ENCODE measurements at places on chromosomes 7 and 10. TPM values are rescaled to one million over a fixed set of nuclear protein-coding genes. Genes with fewer than 3 reads are reported as not detected.

DNA sequence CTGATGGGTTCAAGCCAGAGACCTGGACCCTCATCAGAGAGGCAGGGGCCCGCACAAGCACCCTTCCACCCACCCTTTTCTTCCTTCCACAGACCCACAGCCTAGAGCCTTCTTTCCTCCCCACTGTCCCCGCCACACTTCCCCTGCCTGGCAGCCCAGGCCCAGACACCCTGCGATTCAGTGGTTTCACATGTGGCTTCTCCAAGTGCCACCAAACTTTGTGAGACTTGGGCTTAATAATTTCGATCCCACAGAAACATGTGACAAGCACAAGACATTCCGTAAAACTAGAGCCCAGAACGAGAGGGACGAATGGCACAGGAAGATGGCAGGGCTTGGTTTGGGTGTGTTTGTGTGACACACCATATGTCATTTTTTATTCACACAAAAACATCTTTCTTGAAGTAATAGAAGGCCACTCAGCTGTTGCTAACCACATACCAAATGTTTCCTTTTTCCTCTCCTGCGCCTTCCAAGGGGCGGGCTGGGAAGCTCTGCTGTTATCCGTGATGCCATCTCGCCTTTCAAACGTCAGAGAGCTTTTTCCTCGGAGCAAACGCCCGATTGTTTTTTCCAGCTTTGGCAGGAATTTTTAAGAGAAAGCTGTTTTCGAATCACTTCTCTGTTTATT lies 162.9 kb downstream of the GRK5 start:
- DNase-seq, result no peak

DNA sequence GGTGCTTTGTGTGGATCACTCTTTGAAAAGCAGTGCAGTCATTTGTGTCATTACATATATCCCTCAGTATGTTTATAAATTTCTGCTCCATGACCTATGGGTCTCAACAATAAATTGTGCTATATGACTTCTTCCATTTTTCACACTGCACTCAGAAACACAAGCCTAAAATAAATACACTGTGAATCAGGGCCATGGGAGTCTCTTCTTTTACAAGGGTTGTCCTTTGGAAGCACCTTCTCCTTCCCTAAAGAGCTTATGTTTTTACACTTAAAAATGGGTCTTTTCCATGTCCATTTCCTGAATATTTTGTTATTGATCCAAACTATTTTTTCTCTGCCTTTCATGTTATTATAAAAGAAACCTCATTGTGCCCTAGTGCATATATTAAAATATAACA lies 108.3 kb upstream of the MEOX2 start:
- no peak for DNase-seq

Gene HUS1
- total RNA-seq, result 41.1 TPM

Gene GPR37
- total RNA-seq, result not detected

GRCh38 chr10:85649461-85649860 lies 717.1 kb downstream of the GRID1 start:
- DNase-seq, result no peak

GRCh38 chr7:11539853-11540252 lies 292.1 kb downstream of the THSD7A start:
- DNase-seq, result no peak

All from activated T-cell treated with anti-CD3 and anti-CD28 coated beads, Interleukin-2, amount 50 U/mL, for 72 hours (primary cell).